Stimulated activated CD8-positive, alpha-beta memory T cell treated with anti-CD3 and anti-CD28 coated beads, Interleukin-7, amount 100 ng/mL, for 4 hours (primary cell): ENCODE measurements at places on chromosomes 12 and 14.

DNA sequence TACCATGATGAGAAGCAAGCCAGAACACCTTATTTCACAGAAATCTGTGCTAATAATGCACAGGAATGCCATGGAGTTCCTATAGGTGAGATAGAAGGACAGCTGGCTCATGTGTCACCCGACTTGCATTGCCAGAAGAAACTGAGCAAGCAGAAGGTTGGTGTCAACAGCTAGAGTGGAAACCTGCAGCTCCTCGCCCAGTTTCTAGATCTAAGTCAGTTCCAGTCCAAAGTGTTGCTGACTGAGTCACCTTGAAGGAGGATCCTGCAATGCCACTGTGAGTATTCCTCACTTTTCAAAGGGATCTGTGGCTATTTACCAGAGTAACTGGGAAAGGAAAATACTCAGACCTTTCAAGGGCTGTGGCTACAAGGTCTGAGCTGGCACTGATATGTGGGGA, 17.1 kb downstream of the CDKL1 start:
- DNase-seq: no peak

GRCh38 chr12:52612431-52613383, 5.7 kb downstream of the KRT73 start:
- DNase-seq: no peak

DNA sequence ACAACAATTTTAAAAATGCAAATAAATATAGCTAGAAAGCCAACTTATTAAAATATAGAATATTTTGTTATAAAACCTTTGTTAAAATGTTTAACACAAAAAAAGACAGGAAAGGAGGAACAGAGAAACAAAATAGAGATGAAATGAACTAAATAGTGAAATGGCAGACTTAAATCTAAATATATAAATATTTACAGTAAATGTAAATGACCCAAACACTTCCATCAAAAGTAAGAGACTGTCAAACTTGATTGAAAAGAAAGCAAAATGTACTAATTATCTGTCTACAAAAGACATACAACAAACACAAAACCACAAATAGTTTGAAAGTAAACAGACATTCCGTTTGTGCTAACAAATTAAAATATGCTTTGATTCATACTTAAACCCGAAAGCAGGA, 41.7 kb downstream of the PLBD1 start:
- no peak for DNase-seq

- no peak for DNase-seq
Measured at GRCh38 chr12:124385219-124385969, 90.5 kb downstream of the RFLNA start.

DNA sequence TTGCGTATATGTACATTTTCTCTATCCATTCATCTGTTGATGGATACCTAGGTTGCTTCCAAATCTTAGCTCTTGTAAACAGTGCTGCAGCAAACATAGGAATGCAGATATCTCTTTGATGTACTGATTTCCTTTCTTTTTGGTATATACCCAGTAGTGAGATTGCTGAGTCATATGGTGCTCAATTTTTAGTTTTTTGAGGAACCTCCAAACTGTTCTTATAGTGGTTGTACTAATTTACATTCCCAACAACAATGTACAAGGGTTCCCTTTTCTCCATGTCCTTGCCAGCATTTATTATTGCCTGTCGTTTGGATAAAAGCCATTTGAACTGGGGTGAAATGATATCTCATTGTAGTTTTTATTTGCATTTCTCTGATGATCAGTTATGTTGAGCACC, 44.3 kb downstream of the PELI2 start:
- DNase-seq: no peak

DNA sequence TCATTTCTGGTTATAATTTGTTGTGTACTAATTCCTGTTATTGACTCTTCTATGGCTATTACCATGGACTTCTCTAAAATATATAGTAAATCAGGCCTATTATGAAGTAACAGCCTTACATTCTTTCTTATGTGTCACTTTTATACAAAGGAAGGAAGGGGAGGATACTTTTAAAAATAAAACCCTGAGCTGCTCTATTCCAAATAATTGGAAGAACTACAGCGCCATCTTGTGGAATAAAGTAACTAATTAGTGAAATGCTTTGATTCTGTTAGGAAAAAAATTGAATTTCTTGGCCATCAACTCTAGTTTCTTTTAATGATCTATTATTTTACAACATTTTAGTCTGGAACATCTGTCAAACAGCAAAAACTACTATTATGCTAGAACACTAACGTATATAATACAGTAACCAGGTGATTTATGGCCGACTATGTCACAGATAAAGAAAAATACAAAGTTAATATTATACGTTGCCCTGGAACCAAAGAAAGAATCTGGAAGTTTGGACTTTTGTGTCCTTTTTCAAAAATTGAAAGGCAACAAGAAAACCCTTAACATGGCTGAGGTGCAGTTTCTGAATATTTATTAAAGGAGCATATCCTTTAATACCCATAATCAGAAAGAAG, 55.0 kb upstream of the NELL2 start:
- DNase-seq: no peak

- no peak for DNase-seq
Measured at GRCh38 chr12:13592063-13592942, 389.1 kb downstream of the GRIN2B start.

DNA sequence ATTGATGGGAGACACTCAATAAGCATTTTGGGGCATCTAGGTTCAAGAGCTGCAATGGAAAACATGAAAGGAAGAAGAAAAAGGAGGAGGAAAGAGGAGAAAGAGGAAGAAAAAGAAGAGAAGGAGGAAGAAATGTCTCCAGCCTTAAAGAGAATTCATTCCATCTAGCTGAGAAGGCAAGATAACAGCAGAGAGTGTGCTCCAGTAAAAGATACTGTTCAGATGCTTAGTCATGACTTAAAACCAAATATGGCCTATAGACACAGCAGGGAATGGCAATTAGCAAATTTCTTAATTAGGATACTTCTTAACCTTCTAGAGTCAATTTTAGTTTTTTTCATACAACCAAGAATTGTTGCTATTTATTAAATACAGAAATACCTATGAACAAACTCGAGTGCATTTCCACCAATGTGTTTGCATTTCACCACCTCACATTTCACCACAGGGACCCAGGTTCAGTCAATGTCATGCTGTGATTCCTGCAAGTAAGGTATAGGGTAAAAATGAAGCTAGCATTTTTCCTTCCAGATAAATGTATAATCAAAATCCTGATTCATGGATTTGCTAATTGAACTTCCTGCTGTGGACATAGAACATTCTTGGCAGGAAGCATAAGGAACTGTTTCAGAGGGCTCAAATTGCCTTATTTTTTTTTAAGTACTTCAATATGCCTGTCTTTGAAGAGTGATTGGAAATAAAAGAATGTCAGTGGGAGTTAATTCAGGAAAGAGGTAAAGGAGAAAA, 177.8 kb downstream of the RPS29 start:
- no peak for DNase-seq

DNA sequence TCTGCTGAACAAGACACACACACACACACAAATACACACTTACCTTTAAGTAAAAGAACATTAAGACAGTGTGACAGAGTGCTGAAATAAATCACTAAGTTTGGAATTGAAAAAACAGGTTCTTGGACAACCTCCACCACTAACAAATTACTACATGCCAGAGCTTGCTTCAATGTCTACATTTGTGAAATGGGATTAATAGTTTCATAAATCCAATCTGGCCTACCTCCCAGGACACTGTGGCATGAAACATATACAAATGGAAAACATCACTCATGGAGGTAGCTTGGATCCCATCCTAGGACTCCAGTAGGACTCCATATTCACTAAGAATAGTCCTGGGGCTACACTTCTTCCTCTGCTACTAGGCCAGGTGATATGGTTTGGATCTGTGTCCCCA, 8.2 kb upstream of the CCDC60 start:
- no peak for DNase-seq

DNA sequence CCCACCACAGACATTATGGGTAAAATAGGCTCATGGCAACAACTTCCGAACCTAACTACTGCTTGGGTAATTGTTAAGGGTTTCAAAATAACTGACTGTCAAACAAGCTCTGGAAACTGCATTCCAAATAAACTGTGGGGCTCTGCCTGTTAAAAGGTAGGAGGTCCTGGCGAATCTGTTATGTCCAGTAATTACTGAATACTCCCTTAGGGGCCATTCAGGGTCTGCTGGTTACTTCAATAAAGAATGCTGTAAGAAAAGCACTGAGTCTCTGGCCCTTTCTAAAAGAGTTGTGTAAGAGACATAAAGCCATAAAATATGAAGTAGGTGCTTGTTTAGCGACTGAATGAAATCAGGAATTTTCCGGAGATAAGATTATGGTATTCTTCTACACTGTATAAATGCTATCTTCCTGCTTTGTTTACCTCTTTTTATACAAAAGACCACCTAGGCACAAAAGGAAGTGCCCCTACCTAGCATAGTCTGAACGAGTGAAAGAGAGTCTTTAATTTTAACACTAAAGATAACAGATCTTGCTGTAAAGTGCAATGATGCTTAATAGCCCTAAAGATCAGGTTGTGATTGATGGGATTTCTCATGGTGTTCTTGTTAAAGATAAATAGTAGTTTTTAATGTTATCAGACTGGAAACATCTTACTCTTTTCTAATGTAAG, 127.8 kb downstream of the FBXL14 start:
- no peak for DNase-seq

- no peak for DNase-seq
Measured at GRCh38 chr14:75725481-75725880, 64.4 kb downstream of the TTLL5 start.

- DNase-seq: no peak
Measured at GRCh38 chr14:44979273-44979672, 17.3 kb downstream of the TOGARAM1 start.

DNA sequence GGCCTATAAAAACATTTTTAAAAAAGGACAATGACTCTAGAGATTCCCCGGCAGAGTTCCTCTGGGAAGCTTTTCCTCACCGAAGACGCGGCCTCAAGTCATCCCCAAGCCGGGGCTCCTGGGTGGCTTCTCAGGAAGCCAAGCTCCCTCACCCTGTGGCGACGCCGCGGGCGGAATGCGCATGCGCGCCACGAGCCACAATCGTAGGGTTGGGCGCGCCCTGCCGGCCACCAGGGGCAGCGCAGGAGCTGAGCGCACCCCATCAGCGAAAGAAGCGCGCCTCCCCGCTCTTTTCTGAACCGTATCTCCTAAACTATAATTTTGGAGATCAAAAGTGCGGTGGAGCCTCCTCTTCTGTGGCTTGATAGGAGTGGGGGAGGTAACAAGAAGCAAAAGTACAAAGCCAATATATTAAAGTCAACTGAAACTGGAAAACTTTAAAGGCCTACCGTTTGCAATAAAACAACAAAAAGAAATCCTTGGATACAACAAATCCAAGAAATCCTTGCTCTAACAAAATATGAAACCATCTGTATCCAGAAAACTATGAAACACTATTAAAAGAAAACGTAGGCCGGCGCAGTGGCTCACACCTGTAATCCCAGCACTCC, 17.4 kb upstream of the CHFR start:
- peak; percentile 83 for DNase-seq

- DNase-seq: no peak
Measured at GRCh38 chr12:68686262-68686594, 550 bp upstream of the NUP107 start.

- no peak for DNase-seq
Measured at GRCh38 chr14:53017837-53018236, 67.0 kb upstream of the FERMT2 start.

- no peak for DNase-seq
Measured at GRCh38 chr12:98224584-98225221, 290.7 kb upstream of the TMPO start.

DNA sequence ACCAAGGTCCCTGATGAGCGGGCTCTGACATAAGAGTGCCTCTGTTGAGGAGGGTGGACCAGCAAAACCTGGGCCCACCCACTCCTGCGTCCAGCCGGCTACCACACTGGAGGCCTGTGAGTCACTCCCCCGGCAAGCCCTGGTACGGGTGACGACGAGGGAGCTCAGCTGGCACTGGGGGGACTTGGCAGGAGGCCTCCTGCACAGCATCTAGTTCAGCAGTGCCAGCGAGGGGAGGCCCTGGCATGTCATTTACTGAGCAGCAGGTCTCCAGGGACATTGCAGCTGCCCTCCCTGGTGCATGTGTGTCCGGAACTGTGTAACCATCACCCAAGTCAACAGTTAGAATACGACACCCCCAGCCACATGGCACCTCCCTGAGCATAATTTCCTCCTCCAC, 24.4 kb downstream of the CD9 start:
- no peak for DNase-seq

- DNase-seq: no peak
Measured at GRCh38 chr12:59070322-59070933, 150.1 kb upstream of the LRIG3 start.

- DNase-seq: no peak
Measured at GRCh38 chr12:28413460-28414109, 223.3 kb downstream of the CCDC91 start.

GRCh38 chr12:5442251-5443006, 10.5 kb downstream of the NTF3 start:
- DNase-seq: no peak

DNA sequence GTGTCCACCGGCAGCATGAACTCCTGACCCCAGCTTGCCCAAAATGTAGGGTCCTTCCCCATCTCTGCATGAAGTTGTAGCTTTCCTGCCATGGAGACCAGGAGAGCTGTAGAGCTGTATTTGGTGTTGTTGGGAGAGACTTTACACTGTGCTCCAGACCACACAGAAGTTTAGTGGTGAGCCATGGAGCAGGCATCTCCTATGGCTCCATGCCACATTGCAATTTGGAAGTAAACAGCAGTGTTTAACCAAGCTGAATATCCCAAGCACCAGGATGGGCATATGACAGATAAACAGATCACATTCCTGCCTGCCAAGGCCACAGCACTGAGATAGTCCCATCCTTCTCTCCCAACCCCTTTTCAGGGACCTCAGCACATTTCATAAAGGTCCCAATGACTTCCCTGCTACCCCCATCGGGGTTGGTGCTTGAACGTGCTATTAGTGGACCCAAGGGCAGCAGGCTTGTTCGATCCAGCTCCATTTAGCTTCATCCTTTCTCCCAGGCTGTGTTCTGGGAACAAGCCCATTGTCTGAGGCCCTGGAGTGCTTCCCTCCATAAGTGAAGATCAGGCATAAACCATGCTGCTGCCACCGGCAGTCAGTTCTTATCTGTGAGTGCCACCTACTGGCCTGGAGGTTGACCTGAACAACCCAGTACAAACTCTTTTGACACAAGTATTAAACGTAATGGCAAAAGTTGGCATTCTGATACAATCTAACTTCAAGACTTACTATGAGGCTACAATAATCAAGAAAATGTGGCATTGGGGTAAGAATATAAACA, 172.3 kb upstream of the ATXN7L3B start:
- DNase-seq: no peak

GRCh38 chr14:51545396-51545795, 106.3 kb upstream of the FRMD6 start:
- DNase-seq: no peak

- peak; percentile 52 for DNase-seq
Measured at GRCh38 chr12:40224439-40225291, at the start of gene LRRK2. LRRK2 (plus strand) TSS chr12:40224997; CDS start chr12:40225132, 135 bp downstream.

- no peak for DNase-seq
Measured at GRCh38 chr12:111035578-111036301, 115.4 kb upstream of the MYL2 start.

GRCh38 chr12:82651489-82651888, 35.2 kb upstream of the TMTC2 start:
- DNase-seq: no peak
